ENCODE measurements at places on chromosomes 13 and 19. TPM values are rescaled to one million over a fixed set of nuclear protein-coding genes. Genes with fewer than 3 reads are reported as not detected.
A peak's percentile ranks its signal among the peaks of the same experiment; 100 is the strongest.

DNA sequence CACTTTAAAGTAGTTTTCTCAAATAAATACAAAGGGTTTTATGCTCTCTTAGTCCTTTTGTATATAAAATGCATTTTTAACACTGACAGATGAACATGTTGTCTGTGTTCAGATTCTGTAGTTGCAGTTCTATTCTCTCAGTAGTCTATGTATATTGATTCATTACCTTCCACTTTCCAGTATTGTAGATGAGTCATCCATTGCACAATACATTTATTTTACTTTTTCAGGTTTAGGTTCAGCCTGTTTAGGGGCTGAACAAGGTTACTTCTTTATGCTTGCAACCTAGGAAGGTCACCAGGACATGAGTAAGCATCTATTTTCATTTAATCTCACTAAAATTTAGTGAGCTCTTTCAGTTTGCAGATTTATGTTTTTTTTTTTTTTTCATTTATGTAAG lies 173.6 kb downstream of the NALCN start:
- ATAC-seq = no peak

Gene ZNF573
- 2.8 TPM for total RNA-seq

Gene FBXL12
- 13.2 TPM for total RNA-seq

GRCh38 chr13:54445453-54445852 lies 1416.8 kb downstream of the OLFM4 start:
- no peak for ATAC-seq

Gene APC2
- total RNA-seq = 0.48 TPM

DNA sequence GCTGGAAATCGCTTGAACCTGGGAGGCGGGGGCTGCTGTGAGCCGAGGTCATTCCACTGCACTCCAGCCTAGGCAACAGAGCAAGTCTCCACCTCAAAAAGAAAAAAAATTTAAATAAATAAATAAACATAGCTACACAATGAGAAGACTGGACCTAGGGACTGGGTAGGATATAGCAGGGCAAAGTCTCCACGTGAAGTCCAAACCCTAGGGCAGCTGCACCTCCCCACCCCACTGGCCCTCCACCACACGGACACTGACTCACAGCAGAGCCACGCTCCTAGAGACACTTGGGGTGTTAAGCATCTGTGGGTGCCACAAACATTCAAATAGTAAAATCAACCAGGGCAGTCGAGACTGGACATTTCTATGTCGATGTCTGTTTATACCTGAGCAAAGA lies 7.1 kb downstream of the LATS2 start:
- ATAC-seq = no peak

- no peak for ATAC-seq
These were observed 53.0 kb downstream of the CHST8 start for GRCh38 chr19:33674626-33675367.

Gene KLK3
- total RNA-seq = not detected

DNA sequence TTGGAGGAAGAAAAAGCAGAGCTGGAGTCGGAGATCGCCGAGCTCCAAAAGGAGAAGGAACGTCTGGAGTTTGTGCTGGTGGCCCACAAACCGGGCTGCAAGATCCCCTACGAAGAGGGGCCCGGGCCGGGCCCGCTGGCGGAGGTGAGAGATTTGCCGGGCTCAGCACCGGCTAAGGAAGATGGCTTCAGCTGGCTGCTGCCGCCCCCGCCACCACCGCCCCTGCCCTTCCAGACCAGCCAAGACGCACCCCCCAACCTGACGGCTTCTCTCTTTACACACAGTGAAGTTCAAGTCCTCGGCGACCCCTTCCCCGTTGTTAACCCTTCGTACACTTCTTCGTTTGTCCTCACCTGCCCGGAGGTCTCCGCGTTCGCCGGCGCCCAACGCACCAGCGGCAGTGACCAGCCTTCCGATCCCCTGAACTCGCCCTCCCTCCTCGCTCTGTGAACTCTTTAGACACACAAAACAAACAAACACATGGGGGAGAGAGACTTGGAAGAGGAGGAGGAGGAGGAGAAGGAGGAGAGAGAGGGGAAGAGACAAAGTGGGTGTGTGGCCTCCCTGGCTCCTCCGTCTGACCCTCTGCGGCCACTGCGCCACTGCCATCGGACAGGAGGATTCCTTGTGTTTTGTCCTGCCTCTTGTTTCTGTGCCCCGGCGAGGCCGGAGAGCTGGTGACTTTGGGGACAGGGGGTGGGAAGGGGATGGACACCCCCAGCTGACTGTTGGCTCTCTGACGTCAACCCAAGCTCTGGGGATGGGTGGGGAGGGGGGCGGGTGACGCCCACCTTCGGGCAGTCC lies 5.0 kb downstream of the FOSB start:
- no peak for ATAC-seq

DNA sequence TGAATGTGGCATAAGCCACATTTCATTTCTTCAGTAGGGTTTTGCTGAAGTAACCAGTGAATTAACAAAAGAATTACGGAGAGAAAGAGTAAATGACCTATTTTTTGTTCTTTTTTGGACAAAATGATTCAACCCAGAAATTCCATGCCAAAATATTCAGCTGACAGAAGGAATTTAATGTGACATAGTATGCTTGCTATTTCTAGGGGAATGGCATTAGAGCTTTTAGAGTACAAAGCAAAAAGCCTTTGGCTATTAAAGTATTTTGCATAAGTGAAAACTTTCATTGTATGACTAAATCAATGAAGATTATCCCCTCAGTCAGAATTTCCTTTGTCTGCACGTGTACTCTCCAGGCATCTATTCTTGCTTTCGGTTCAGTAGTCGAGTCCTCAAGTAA lies 465.3 kb downstream of the COG6 start:
- ATAC-seq = no peak

- ATAC-seq = no peak
These were observed 58.9 kb downstream of the ENOX1 start for GRCh38 chr13:43727856-43728255.

Gene KCNJ14
- 0.76 TPM for total RNA-seq

GRCh38 chr19:38130399-38130798 lies 93.6 kb downstream of the DPF1 start:
- ATAC-seq = no peak

- no peak for ATAC-seq
These were observed 358.5 kb upstream of the PCDH9 start for GRCh38 chr13:67588607-67589006.

GRCh38 chr13:50241479-50241878 lies 226.2 kb downstream of the KCNRG start:
- ATAC-seq = no peak

- ATAC-seq = no peak
These were observed 169.5 kb upstream of the UFM1 start for GRCh38 chr13:38180126-38180525.

Gene CYP4F12
- total RNA-seq = 31.5 TPM

DNA sequence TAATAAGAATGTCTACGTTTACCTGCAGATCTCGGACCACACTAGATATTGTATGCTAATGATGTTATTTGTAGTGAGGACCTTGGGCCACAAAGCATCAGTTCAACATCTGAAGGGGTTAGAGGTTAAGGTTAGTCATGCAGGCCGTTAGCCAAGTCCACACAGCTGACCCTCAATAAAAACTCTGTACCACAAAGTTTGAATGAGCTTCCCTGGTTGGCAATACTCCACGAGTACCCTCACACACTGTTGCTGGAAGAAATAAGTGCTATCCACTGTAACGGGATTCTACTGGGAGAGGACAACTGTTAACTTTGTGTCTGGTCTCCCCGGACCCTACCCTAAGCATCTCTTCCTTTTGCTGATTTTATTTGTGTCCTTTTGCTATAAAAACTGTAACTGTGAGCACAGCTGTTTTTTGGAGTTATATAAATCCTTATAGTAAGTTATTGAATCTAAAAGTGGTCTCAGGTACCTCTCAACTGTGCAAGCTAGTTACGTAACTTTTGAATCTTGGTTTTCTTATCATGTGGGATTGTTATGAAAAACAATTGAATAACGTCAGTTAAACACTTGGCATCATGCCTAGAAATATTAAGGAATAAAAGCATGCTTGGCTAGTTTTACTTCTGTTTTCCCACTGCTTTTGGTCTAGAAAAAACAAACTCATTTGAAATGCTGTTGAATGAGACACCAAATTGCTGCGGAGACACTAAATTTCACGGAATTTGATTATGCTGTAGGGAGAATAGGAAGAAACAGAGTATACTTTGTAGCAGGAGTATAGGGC lies 181.5 kb downstream of the DNAJC3 start:
- ATAC-seq = no peak

Gene CADM4
- total RNA-seq = 13.0 TPM

DNA sequence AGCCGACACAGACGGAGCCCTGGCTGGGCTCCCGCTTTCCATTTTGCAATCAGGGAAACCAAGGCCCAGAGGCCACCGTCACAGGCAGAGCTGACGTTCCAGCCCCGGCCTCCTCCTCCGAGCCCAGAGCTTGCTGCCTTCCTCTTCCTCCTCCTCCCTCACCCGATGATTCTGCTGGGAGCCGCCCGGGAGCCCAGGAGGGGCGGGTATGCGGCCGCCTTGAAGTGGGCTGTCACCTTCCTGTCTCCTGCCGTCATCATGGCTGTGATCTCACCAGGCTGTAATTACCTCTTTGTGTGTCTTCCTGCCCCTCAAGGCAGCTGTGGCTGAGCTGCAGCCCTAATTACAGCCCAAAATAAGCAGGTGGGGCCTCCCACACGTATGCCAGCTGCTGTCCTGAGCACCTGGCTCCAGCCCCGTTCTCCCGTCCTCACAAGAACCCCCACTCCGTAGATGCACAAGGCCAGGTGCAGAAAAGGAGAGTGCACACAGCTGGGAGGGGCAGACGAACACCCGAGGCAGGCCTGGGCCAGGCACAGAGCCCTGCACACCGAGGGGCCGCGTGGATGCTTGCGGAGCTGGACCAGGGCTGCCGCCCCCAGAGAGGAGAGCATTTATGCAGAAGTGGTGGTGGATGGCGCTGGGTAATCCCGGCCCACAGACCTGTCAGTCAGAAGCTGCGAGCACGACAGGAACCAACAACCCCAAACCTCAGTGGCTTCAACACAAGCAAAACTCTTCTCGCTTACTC lies 4.0 kb downstream of the TPGS1 start:
- ATAC-seq = peak; percentile 24

Data from esophagus mucosa (tissue), 1 donor.